ENCODE measurements at places on chromosomes 12 and 14.

DNA sequence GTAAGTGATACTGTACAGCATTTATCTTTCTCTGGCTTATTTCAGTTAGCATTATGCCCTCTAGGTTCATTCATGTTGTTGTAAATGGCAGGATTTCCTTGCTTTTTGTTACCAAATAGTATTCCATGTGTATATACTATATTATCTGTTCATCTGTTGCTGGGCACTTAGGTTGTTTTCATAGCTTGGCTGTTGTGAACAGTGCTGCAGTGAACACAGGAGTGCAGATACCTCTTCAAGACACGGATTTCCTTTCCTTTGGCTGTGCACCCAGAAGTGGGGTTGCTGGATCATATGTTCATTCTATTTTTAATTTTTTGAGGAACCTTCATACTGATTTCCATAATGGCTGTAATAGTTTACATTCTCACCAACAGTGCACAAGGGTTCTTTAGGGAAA lies 21.5 kb downstream of the EP400 start:
- no peak for DNase-seq

DNA sequence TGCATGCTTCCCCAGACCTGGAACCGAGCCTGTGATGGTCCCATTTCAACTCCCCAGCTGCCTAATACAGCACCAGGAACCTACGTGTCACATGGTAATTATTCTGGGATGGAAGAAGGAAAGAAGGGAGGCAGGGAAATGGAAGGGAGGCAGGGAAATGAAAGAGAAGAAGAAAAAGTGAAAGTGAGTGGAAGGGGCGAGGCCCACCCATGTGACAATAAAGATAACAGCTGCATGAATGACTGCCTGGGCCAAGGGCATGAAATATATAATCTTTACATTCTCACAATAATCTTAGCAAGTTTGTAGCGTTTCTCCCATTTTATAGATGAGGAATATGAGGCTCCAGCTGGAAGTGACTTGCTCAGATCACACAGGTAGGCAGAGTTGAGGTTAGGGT lies 245.0 kb upstream of the PWP1 start:
- DNase-seq: peak; percentile 37

DNA sequence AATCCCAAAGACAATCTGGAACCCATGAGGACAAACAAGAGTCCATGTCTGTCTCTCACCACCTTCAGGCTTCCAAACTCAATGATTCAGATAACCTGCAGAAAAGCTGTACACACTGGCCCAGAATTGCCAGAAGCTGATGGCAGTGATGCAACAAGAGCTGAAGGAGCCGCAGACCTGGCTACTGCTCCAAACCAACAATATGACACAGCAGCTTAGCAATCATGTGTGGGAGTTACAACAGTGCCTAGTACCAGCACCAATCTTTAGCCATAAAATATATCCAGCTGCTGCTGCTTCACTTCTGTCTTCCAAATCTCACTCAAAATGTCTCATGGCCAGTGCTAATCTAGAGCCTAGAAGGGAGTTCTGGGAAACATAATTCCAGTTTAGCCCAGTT lies 22.0 kb downstream of the RPS6KA5 start:
- DNase-seq: no peak

DNA sequence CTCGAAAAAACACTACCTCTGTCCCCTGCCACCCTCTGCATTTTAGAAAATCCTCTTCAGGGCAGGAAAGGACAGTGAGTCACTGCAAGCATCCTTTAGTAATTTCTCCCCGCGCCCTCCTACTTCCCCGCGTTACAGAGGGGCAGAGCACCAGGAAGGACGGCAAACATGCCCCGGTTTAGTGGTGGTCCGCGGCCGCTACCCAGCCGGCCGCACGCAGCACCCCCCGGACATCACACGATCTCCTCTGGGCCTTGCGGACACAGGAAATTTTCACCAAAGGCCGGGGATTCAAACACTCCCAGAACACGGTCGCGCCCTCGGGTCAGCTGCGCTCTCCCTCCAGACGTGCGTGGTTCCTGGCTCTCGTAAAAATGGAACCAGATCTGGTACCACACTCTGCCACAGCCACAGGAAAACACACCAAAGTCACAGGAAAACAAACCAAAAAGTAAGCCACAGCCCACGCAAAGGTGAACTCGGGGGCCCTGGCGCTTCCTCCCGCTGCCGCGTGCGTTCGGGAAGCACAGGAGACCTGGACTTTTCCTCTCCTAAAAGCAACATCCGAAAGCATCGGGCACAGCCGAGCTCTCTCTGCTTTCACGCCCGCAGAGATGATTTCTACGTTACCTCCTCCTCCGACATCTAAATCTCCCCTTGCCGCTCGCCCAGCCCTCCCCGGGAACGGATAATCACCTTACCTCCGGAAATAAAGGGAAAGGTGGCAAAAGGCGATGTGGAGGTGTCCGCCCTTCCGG lies 839 bp downstream of the SLC38A1 start:
- no peak for DNase-seq

GRCh38 chr14:95445161-95445560 lies 71.3 kb downstream of the SYNE3 start:
- DNase-seq: no peak

DNA sequence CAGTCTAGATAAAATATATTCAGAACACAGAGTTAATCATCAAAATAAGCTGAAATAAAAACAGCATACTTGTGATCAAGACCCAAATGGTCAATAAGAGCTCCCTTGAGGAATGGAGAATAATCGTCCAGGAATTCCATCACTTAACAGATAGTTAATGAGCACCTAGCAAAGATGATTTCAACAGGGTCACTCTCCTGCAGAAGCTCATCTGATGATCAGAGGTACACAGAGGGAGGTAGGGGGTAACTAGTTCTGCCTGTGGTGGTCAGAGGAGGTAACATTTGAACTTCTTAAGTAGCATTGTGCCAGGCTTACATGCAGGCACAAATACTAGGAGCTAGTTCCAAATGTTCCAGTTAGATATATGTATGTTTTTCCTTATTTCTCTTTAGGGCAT lies 9.5 kb downstream of the MED13L start:
- no peak for DNase-seq

GRCh38 chr12:116236976-116237375 lies 40.5 kb downstream of the MED13L start:
- no peak for DNase-seq

- DNase-seq: no peak
Measured at GRCh38 chr12:128783129-128783574, 40.6 kb downstream of the SLC15A4 start.

- DNase-seq: no peak
Measured at GRCh38 chr12:122171399-122171798, 2.6 kb downstream of the IL31 start.

- no peak for DNase-seq
Measured at GRCh38 chr12:99600388-99600787, 47.2 kb upstream of the GARIN6 start.

GRCh38 chr12:31008241-31008761 lies 65.4 kb upstream of the DDX11 start:
- no peak for DNase-seq

DNA sequence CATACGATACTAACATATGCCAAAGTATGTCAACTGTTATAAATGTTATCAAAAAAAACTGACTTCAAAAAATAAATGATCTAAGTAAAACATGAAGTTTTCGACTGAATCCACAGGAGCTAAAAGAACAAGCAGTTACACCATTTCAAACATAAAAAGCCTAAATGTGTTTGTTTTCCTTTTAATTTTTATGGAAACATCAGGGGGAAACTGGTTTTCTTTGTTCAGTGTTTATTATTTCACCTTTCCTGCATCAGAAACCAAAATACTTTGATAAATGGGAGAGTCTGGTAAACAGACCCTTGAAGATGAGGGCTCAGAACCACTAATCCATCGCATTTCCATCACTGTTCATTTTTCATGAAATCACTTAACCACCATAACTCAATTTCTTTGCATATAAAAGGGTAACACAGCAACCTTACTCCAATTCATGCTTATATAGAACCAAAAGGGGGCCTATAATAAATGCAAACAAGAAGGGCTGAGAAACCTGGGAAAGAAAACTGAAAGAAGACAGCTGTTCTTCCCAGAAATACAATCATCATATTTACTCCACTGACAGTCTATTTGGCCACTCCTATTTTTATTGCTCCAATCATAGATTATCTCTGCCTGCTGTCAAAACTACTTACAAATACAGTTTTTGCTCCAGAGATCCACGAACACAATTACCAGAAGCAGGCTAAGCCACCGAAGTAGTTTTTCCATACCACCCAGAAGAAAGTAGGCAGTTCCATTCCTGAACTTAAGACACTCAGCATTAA lies 17.0 kb downstream of the FGD6 start:
- no peak for DNase-seq
